ENCODE measurements at places on chromosomes 11 and 22.
A peak's percentile ranks its signal among the peaks of the same experiment; 100 is the strongest.

DNA sequence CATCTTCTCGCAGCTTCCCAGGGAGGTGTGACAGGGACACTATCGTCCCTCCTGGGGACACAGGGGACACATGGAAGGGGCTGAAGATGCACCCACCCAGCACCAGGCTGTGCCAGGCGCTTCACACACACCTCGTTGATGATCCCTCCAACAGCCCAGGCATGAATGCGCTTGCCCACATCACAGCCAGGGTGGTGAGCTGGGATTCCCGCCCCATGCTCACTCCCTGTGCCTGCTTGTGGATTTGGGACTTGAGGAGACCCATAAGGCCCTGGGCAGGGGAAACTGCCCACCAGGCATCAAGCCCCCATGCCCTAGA, 57.8 kb downstream of the OTOG start:
- no peak for DNase-seq

GRCh38 chr11:114215428-114215827, 80.8 kb upstream of the NNMT start:
- DNase-seq: no peak

DNA sequence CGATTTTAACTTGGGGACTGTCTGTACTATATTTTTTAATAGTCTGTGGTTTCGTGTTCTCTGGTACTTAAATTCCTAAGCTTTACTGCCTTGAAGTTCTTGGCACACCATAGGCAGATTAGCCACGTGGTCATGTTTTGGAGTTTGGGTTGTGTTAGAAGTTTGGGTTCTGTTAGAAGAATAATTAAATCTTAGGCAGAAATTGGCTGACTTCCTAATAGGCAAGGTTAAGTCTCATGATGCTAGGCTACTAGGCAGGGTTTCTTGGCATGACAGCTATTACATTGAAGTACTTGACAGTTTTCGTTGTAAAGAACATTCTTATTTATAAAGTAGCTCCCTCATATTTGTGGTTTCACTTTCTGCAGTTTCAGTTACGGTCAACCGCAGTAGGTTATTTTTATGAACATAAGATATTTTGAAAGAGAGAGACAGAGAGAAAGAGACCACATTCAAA, 30.0 kb upstream of the MMP7 start:
- no peak for DNase-seq

- DNase-seq: no peak
Measured at GRCh38 chr22:40237241-40237640, 59.5 kb downstream of the TNRC6B start.

- peak; percentile 27 for DNase-seq
Measured at GRCh38 chr11:92941676-92942571, 27.5 kb upstream of the MTNR1B start.

DNA sequence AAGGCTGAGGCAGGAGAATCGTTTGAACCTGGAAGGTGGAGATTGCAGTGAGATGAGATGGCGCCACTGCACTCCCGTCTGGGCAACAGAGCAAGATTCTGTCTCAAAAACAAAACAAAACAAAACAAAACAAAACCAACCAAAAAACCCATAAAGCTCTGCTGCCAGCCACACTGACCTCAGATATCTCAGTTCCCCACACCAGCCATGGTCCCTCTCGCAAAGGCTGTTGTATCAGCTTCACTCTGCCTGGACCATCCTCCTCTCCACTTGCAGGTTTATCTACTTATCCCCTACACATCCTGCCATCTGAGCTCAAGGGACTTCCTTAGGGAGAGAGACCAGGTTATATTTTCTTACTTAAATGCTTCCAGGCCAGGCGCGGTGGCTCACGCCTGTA, 11.1 kb downstream of the BACE1-AS start:
- DNase-seq: no peak

GRCh38 chr11:116641561-116642045, 131.2 kb downstream of the BUD13 start:
- DNase-seq: peak; percentile 49

- DNase-seq: no peak
Measured at GRCh38 chr11:83909579-83910534, 623.7 kb upstream of the CCDC90B start.

DNA sequence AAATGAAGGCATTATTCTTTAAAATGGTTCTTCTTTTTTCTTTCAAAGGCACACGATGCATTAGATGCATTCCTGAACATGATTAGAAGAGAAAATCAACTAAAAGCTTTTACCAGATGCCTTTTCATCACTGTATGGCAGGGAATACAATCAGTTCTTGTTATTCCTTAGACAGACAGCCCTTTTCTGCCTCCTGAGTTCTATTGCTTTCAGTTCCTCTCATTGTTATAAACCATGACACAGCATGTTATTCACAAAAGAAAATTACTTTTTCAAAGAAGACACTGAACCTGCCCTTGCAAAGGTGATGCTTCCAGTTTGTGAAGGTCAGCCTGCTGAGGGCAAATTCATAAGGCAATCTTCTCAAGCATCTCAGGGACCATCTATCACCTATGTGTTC, 70.1 kb downstream of the FAM181B start:
- DNase-seq: no peak

GRCh38 chr11:119372260-119373058, 9.0 kb downstream of the USP2 start:
- DNase-seq: no peak

All from activated naive CD4-positive, alpha-beta T cell treated with anti-CD3 and anti-CD28 coated beads for 36 hours (primary cell).